Epithelial cell of prostate (primary cell): ENCODE measurements at places on chromosomes 1 and 21.

DNA sequence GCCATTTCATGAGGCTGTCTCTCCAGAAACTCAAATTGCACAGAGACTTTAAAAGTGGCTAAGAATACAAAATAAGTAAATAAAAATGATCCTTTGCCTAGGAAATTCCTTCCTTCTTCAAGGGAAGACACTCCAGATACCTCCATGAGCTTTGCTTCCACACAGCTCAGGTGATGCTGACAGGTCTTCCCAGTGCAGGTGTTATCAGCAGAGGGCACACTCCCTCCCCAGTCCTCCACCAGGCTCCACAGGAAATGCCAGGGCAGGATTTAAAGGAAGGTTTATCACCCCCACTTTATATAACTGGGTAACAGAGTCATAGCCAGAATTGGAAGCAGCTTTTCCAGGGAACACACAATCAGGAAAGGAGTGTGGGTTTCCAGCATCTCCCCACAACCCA, 5.7 kb downstream of the HSD3B2 start:
- DNase-seq, result no peak

DNA sequence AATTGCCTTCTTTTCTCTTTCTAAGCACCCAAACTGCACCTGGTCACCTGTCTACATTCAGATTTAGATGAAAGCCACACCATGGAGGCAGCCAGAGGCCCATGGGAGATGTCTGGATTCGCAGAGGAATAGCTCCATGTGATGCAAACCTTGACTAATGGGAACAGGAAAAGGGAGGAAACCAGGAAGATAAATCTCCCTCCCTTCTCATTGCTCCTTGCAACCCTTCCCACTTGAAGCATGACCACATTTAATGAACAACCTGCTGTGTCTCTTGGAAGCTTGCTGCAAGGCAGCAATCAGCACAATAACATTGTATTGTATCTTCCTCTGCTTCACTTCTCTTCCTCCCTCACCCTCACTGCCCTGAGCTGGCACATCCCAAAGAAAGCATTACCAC, 42.6 kb upstream of the KLF17 start:
- DNase-seq, result no peak

DNA sequence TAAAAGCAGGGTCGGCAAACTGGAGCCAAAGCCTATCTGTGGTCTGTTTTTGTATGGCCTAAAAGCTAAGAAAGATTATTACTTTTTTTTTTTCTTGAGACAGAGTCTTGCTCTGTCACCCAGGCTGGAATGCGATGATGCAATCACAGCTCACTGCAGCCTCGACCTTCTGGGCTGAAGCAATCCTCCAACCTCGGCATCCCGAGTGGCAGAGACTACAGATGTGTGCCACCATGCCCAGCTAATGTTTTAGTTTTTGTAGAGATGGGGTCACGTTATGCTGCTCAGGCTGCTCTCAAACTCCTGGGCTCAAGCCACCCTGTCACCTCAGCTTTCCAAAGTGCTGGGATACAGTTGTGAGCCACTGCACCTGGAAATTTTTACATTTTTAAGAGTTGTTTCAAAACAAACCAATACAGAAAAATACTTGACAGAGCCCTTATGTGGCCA, 6.5 kb upstream of the GLRX2 start:
- DNase-seq, result no peak

GRCh38 chr1:172630056-172630818, 28.7 kb upstream of the FASLG start:
- DNase-seq, result no peak

DNA sequence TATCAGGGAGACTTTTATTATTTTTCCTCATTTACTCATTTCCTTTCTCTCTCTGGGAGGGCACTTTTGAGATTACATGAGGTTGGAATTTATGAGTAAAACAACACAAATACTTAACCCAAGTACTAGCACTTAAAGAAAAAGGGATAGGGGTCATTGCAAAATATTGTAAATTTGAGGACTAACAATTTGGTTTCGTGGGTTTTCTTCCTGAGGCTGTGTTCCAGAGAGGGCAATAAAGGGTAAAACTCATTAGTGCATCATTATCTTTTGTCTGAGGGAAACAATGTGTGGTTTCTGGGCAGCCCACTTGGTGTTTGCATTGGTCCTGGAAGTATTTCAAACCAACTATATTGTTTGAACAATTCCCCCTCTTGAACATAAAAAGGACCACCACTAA, 96.5 kb downstream of the GREM2 start:
- DNase-seq, result no peak

- DNase-seq, result no peak
Measured at GRCh38 chr1:44723064-44723463, 7.9 kb downstream of the RNU5D-1 start.

- DNase-seq, result no peak
Measured at GRCh38 chr1:173666646-173667045, 3.0 kb downstream of the ANKRD45 start.

GRCh38 chr1:165844933-165845332, 17.5 kb downstream of the UCK2 start:
- no peak for DNase-seq

- DNase-seq, result no peak
Measured at GRCh38 chr1:199720496-199720895, 307.0 kb upstream of the NR5A2 start.
